ENCODE measurements at places on chromosomes 6 and 20.

DNA sequence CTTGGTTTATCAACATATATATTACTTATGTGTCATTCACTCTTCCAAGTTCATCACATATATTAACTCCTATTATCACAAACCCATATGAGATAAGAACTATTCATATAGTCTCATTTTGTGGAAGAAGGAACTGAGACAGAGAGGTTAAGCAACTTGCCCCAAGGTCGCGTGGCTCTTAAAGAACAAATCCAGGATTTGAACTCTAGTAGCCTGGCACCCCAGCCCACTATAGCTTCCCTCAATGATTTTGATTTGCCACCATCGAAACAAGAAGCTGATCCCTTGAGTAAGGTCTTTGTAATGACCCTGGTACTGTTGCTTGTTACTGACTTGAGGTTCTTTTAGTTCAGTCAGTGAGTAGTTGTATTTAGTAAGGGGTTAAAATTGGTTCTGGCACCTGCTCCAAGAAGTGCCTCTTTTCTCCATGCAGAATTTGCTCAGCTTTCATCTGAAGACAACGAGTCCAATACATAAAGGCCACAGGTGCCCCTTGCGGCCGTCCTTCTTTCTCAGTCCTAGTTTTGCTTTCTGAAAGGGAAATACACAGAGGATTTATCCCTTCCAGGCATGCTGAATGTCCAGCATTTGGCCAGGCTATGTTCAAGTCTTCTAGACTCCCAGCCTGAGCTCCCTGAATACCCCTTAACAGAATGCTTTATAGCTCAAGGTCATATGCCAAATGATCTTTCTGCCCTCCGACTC lies 253.0 kb downstream of the TBC1D7 start:
- DNase-seq: no peak

GRCh38 chr20:21808863-21809664 lies 103.6 kb downstream of the PAX1 start:
- no peak for DNase-seq

DNA sequence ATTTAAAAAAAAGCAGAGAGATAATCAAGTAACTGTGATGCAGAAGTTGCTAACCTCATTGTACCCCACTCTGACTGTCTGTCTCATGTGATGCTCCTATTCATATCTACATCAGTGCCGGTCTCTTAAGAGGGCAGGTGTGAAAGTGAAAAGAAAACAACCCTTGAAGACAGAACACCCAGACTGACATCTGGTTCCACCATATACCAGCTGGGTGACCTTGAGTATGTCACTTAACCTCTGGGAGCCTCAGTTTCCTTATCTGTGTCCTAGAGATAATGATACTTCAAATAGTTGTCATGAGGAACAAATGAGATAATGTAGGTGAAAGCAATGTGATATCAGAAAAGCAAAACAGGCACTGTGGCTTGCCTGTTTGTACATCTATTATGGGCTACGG lies 426.8 kb upstream of the SOX4 start:
- DNase-seq: no peak

- DNase-seq: no peak
Measured at GRCh38 chr20:21453690-21454089, 56.4 kb upstream of the NKX2-4 start.

- DNase-seq: no peak
Measured at GRCh38 chr20:61629602-61630390, 377.7 kb downstream of the CDH4 start.
